ENCODE measurements at places on chromosomes 13 and 19.

DNA sequence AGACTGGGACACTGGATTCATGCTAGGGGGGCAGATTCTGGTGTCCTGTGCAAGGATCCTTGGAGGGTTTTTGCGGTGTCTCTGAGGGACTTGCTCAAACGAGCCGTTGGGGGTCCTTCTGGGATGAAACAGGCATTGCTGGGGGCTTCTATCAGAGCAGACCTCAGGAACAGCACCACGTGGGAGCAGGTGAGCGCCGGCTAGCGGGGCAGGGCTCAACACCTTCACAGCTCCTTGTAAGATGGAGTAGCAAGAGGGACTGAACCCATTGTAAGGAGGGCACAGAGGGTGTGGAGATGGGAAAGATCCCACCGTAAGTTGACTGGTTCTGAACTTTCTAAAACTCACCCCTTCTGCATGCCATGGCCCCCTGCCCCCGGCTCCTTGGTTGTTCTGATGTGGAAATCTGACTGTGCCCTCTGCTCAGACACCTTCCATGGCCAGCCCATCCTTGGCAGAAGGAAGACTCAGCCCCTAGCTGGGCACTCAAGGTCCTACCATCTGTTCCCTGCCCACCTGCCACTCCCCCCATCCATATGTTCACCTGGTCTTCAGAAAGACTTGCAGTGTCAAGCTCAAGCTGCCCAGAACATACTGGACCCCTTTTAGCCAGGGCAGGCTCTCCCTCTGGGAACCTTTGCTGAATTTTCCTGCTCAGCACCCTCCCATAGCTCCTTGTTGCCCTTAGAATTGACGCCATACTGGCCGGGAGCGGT, 1.2 kb downstream of the SLC27A1 start:
- no peak for DNase-seq

DNA sequence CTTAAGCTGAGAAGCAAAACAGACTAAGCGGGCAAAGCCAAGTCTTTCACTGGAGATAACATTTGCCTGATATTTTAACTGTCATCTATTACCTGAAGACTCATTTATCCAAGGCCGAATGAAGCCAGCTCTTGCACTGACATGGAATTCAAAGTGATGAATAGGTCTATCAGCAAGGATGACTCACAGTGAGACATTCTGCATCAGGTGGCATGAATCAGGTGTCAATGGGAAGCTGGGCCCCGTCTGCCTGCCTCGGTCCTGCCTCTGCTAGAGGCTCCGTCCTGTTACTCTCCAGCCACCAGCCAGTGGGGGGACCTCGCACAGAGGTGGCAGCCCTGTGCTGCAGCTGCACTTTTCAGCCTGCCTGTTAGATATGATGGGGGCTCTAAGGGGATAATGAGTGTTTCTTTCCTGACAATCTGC, 23.5 kb downstream of the STARD13 start:
- peak; percentile 66 for DNase-seq

- peak; percentile 38 for DNase-seq
Observed at GRCh38 chr13:93984876-93985275, 494.6 kb downstream of the DCT start.

- DNase-seq: no peak
Observed at GRCh38 chr19:56108447-56109195, 12.5 kb downstream of the ZNF787 start.

GRCh38 chr19:10946958-10947657, 13.7 kb upstream of the SMARCA4 start:
- DNase-seq: no peak

DNA sequence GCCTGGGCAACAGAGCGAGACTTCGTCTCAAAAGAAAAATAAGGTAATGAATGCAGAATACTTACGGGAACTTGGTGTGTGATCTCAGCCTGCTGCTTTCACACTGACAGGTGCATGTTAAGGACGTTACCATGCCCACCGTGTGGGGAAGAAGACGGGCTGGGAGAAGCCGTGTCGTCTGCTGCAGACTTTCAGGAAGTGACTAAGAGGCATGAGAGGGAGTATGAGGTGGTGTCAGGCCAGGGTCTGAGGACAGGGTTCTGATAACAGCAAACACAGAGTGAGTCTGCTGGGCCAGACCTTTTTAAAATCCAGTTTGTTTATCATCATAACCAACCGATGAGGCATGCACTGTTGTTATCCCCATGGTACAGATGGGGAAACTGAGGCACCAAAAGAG, 13.6 kb upstream of the GALP start:
- no peak for DNase-seq

GRCh38 chr13:68078874-68079273, 848.7 kb upstream of the PCDH9 start:
- DNase-seq: no peak

DNA sequence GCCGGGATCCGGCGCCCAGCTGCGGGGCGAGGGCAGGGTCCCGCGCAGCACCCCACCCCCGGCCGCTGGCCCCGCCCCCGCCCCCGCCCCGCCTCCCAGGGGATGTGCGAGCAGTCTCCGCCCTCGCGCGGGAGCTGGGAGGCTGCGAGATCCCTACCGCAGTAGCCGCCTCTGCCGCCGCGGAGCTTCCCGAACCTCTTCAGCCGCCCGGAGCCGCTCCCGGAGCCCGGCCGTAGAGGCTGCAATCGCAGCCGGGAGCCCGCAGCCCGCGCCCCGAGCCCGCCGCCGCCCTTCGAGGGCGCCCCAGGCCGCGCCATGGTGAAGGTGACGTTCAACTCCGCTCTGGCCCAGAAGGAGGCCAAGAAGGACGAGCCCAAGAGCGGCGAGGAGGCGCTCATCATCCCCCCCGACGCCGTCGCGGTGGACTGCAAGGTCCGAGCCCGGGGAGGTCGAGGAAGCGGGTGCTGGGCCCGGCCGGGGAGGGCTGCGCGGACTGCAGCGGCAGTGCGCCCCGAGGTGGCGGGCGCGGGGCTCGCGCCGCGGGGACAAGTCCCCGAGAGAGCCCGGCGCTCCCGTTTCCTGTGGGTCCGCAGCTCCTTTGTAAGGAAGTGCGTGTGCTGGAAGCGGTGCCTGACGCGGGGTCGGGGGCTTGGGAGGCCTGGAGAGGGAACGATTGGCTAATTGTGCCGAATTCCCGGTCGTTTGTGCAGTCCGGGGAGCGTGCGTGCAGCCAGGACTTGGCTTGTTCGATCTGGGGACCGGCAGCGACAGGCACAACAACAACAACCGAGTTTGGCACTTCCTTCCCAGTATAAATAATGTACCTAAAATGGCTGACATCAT, at the start of gene ITM2B:
Gene ITM2B (plus strand): TSS at position 161 of the 843 bp plus-strand sequence. CDS start 155 bp downstream, at position 316.
- DNase-seq: peak; percentile 80

DNA sequence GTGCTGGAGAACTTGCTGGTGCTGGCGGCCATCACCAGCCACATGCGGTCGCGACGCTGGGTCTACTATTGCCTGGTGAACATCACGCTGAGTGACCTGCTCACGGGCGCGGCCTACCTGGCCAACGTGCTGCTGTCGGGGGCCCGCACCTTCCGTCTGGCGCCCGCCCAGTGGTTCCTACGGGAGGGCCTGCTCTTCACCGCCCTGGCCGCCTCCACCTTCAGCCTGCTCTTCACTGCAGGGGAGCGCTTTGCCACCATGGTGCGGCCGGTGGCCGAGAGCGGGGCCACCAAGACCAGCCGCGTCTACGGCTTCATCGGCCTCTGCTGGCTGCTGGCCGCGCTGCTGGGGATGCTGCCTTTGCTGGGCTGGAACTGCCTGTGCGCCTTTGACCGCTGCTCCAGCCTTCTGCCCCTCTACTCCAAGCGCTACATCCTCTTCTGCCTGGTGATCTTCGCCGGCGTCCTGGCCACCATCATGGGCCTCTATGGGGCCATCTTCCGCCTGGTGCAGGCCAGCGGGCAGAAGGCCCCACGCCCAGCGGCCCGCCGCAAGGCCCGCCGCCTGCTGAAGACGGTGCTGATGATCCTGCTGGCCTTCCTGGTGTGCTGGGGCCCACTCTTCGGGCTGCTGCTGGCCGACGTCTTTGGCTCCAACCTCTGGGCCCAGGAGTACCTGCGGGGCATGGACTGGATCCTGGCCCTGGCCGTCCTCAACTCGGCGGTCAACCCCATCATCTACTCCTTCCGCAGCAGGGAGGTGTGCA, 587 bp downstream of the S1PR4 start:
- DNase-seq: peak; percentile 47

GRCh38 chr13:73991384-73991783, 142.8 kb downstream of the KLF12 start:
- no peak for DNase-seq
